HuH-7.5 (cell line): ENCODE measurements at places on chromosomes 5 and 9.

DNA sequence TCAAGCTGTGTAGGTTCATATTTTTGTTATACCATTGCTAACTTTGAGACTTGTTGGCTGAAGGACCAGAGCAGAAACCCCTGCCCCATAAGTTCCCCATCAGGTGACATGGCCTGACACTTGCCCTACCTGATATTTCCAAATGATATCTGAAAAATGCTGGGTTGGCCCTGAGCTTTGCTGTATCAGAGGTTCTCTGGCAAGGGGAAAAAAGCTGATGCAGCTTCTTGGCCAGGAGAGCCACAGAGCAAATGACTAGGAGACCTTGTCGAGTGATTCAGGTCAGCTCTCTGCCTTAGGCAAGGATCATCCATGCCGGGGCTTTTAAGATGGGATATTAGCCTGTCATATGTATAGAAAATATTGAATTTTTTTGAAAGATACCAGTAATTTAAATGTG lies 2.9 kb upstream of the MEGF9 start:
- DNase-seq, result no peak

DNA sequence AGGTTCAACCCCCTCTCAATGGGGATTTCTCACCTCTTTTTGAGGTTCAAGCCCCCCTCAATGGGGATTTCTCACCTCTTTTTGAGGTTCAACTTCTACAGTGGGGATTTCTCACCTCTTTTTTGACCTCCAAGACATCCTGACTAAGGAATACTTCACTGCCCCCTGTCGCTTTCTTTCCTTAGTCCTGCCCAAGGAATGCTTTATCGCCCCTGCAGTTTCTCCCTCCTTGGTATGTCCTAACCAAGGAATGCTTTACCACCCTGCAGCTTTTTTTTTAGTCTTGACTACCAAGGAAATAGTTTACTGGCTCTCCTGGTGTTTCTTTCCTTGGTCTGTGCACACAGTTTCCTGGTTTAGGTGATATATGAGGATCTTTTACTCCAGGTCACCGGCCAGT lies 9.6 kb upstream of the IRGM start:
- no peak for DNase-seq

GRCh38 chr9:98573749-98574278 lies 134.9 kb downstream of the GABBR2 start:
- no peak for DNase-seq

- no peak for DNase-seq
Observed at GRCh38 chr5:95917207-95917606, 44.4 kb downstream of the ELL2 start.

DNA sequence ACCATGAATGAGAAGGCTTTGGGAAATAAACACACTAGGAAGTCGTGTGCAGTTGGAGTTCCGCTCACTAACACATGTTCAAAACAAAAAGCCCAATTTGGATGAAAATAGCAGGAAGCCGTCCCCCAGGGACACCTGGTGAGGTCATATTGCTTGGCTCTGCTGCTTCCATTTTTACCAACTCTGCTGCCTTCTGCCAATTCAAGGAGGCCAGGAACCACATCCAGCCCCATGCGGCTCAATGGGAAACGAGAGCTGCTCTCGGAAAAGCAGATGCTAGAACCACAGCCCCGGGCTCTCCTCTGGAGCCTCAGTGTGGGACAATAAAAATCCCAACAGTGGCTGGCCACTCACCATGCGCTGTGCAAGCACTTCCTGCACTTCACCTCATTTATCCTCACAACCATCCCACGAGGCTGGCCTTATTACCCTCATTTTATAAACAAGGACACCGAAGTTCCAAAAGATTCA lies 13.4 kb downstream of the ADAM19 start:
- DNase-seq, result no peak

DNA sequence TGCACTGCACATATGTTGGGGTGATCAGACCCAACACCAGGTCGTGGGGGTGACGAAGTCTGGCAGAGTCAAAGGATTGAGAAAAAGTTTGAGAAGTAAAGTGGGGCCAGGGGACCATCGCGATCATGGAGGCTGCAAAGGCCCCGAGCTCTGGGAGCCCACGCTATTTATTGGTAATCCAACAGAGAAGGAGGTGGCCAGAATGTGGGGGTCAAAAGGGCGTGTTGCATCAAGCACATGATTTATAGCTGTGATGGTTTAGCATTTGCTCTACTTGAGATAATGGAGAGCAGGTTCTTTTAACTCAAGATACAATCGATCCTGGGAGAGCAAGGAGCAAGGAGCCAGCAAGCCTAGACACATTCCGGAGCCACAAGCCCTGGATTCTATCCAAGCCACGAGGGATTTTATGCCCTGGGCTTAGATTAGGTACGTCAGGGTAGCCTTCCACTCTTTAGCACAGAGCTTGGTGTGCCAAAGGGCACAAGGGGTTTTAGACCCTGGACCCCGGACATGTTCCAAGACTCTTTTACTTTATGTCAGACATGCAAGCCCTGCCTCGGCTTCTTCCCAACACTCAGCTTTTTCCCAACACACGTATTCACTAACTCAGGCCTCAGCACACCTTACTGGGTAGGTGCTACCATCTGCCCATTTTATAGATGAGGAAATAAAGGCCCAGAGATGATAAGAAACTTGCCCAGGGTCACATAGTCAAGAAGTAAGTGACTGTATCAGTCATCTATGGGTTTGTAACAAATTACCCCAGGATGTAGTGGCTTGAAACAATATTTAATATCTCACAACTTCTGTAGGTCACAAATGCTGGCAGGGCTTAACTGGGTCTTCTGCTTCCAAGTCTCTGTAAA lies 39.5 kb downstream of the NSUN2 start:
- no peak for DNase-seq

- DNase-seq, result no peak
Observed at GRCh38 chr5:35029333-35029732, 18.4 kb downstream of the AGXT2 start.

DNA sequence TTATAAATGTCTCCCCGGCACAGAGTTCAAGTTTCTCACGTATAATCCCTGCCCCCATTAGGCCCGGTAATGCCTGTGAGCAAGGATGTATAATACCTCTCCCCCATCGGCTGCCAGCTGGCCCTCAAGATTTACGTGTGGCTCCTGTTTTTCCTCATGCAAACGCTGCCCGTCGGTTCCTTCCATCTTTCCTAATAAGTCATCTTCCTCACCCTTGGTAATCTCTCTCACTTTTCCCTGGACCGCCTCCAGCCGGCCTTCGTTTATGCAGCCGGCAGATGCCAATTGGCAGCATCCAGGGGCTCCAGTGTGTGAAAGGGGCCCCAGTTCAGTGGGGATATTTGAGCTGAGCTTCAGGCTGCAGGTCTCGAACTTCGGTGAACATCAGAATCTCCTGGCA lies 86.5 kb upstream of the NEURL1B start:
- DNase-seq, result no peak

- DNase-seq, result no peak
Observed at GRCh38 chr5:112820246-112820645, 40.8 kb upstream of the SRP19 start.

GRCh38 chr9:90854637-90855175 lies 53.1 kb downstream of the SYK start:
- DNase-seq, result no peak

DNA sequence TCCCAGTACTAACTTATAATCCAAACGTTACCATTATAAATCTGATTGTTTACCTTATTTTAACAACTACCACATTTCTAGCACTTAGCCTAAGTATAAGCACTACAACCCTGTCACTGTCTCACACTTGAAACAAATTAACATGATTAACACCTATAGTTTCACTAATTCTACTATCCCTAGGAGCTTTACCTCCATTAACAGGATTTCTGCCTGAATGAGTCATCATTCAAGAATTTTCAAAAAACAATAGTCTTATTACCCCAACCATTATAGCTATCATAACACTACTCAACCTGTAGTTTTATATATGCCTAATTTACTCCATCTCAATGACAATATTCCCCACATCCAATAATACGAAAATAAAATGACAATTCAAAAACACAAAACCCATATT lies 89.6 kb downstream of the INSL6 start:
- no peak for DNase-seq

DNA sequence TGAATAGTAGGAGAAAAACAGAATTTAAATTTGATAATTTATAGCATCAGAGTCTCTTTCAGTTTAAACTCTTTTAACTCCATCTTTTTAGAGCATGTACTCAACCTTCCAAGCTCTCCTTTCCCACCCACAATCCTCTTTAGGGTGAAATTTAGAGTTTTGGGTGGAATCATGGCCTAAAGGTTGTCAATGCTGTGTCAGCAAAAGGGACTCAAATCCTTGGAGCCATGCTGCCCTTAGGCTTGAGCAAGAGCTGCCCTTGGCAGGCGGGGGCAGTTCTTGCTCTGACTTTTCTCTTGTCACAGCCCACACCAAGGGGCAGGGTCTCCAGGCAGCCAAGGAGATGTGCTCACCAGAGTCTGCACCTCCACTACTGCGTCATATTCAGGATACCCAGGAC lies 102.4 kb downstream of the MTX3 start:
- no peak for DNase-seq

DNA sequence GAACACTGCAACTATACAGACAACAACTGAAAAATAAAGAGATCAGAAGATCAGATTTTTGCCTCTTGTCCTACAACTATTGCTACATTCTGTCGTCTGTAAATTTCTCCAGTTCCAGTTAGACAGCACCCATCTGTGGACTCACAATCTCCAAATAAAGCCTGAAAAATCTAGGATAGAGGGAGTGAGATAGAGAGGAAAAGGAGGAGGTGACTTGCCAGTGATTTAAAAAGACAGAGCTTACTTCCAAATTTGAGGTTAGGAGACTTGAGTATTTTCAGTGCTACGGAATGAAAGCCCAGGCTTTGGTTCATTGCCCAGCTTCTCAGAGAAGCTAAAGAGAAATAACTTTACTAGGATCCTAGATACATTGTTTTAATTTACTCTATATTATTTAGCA lies 63.6 kb downstream of the PTCD2 start:
- DNase-seq, result no peak

DNA sequence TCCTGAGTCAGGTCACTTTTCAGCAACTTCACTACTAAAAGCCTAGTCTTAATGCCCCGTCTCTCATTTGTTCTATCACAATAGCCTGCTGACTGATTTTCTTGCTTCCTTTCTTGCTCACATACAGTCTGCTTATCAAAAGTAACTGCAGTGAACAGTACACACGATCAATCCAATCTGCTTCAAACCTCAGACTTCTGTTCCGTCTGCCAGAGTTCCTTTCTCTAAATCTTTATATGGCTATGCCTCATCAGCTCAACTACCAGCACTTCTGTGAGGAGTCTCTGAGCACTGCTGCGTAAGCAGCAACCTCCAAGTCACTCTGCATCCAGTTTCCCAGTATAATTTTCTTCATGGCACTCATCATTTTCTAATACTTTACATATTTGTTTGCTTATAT lies 34.8 kb upstream of the PUM3 start:
- DNase-seq, result no peak

DNA sequence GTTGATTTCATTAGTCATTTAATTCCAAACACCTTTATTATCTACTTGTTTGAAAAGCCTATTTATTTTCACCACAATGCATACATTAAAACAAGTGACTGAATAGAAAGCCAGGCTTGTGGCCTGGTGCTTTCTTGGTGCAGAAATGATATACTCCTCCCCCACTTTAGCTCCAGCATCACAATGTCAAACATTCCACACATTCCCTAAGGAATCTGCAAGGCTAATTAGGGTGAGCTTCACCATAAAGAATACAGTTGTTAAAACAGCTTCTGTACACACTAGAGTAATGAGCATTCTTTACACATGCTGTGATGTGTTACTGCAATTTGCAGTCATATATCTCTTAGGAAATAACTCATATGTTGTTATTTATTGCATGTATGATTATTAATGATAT lies 705.7 kb downstream of the CETN3 start:
- no peak for DNase-seq

DNA sequence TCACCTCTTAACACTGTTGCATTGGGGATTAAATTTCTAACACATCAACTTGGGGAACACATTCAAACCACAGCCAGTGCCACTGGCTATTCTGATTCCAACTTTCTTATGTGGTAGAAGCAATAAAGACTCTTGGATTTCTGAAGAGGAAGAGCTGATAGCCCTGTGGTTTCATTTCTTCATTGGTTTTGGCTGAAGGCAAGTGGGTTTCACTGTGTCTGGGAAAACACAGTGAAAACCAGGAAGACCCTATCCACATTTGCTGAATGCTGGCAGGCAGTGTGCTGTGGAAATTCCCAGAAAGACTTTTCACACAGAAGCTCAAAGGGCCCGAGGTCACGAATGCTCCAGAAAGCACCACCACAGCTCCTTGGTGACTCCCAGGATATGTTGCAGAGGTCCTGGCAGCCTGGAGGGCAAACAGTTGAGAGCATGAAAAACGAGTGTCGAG lies 67.1 kb downstream of the DAPK1 start:
- DNase-seq, result no peak

DNA sequence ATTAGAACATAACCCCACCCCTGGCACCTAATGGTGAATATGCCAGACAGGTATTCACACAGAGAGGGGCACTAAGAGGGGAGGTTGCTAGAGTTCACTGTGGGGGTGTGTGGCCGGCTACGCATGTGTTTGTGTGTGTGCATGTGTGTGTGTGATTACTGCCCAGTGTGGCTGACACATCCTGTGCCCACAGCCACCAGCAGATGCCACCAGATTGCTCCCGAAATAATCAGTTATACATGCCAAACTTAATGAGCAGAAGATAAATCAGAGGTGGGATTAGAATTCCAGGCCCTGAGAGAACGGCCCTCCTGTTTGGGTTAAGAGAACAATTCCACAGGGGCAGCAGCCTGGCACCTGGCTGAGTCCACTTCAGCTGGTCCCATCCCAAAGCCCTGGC lies 91.8 kb upstream of the TBCA start:
- DNase-seq, result no peak

DNA sequence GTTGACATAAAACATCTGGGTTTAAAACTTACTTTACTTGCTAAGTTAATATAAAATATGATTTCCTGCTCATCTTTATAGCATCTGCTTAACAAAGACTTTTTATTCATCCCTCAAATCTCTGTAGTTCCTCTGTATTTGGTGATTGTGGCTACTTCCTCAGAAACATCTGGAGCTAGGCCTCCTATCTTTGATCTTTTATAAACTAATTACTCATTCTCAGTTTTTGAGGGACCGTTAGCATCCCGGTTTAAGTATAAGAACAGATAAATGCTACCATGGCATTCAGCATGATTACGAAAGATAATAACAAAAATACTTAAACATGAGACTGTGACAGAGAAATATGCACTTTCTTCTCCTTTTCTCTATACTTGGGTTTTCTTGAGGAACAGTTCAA lies 85.3 kb downstream of the SLC38A9 start:
- DNase-seq, result no peak

DNA sequence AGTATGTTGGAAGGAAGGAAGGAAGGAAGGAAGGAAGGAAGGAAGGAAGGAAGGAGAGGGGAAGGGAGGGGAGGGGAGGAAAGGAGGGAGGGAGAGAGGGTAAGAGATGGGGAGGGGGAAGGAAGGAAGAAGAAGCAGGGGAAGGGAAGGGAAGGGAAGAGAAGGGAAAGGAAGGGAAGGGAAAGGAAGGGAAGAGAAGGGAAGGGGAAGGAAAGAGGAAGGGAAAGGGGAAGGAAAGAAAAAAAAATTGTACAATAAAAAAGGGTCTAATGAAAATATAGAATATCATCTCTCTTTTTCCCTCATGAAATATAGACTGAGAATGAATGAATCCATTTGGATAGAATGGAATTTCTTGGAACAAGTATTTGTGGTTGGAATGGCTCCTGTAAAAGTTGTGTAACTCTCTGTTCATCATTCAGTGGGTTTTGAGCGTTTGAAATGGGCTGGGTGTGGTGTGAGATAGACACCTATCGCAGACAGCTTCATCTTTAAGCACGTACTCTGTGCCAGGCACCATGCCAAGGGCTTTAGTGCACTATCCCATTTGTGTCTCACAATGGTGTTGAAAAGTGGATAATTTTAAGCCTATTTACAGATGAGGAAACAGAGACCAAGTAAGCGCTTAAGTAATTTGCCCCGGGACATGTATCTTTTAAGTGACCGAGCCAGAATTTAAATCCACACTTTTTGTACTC lies 11.6 kb upstream of the PAPPA start:
- no peak for DNase-seq
